ENCODE measurements at places on chromosomes 2 and 18. TPM values are rescaled to one million over a fixed set of nuclear protein-coding genes. Genes with fewer than 3 reads are reported as not detected.

GRCh38 chr2:201904538-201905420, 98.4 kb downstream of the CDK15 start:
- no peaks in the 10 kb centered on the region for H3K27me3 ChIP-seq
- H3K36me3 ChIP-seq = no peaks in the 10 kb centered on the region
- peak overlapping the region; percentile 64 for H3K4me3 ChIP-seq
- H3K4me1 ChIP-seq = peaks cover 91% of the 10 kb centered on the region
- peak overlapping the region; percentile 100 for H3K27ac ChIP-seq

DNA sequence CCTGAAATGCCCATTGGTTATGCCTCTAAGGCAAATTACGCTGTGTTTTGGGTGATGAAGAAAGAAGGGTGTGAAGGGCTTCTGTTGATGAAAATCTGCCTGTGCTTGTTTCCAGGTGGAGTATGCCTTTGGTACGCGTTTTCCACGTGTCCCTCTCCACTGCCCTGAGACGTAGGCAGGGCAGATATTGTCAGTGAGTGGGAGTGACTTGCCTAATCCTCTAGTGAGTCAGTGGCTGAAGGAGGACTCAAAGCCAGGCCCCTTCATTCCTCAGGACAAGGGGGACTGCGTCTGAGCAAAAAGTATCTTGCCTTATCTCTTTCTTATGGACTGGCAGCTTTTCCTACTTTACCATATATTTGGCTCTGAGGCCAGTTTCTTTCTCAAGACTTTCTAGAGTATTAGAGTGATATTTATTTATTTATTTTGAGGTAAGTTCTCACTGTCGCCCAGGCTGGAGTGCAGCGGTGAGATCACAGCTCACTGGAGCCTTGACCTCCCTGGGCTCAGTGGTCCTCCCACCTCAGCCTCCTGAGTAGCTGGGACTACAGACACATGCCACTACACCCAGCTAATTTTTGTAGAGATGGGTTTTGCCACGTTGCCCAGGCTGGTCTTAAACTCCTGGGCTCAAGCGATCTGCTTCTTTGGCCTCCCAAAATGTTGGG, 10.2 kb downstream of the RALB start:
- peaks cover 21% of the 10 kb centered on the region for H3K4me1 ChIP-seq
- H3K27ac ChIP-seq = no peak overlapping the region
- H3K27me3 ChIP-seq = no peaks in the 10 kb centered on the region
- no peak for DNase-seq
- H3K36me3 ChIP-seq = no peaks in the 10 kb centered on the region
- H3K4me3 ChIP-seq = no peak overlapping the region

DNA sequence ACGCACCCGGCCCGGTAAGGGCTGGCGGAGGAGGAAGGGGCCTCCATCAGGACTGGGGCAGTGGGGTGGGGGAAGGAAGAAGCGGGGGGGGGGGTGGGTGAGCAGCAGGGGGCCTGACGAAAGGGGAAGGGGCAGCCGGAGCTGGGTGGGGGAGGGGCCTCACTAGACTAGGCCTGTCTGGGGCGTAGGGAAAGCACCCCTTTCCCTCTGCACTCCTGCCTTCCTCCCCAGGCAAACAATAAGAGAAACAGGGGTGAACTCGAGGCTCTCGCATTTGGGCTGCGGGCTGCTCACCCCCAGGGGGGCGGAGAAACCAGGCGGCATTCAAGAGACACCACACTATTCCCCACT, 82.7 kb upstream of the POMC start:
- no peaks in the 10 kb centered on the region for H3K4me1 ChIP-seq
- no peaks in the 10 kb centered on the region for H3K27me3 ChIP-seq
- no peak for DNase-seq
- H3K27ac ChIP-seq = no peak overlapping the region
- no peaks in the 10 kb centered on the region for H3K36me3 ChIP-seq
- H3K4me3 ChIP-seq = no peak overlapping the region

DNA sequence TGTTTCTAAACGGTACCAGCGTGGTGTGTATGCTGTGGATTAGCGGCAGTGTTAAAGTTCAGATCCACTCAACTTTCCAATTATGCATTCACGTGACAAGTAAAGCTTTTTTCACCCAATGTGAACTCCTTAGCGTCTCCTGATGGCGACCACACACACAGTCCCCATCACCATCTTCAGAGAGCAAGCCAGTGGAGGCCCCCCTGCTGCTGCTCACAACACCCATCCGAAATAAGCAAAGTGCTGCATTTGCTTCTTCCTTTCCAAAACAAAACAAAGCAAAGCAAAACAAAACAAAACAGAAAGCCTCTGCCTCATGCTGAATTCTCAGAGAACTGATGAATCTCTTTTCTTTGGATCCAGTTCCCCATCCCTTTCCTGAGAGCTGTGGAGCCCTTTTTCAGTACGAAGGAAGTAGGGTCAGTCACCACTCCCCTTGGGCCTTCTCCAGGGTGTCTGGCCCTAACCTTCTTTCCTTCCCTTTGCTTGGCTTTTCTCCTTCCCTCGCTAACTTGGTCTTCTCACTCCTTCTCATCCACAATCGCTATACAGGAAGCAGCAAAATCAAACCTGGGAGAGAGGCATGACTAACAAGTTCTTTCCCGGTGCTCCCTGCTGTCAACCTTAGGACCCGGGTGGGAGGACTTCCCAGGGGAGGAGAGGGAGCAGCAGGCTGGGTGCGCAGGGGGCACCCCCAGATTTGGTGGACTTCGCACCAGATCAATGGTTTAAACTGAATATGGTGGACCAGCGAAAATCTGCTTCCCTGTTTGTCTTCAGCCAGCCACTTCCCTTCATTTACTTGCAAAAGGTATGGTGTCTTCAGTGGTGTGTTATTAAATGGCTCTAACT, 56.0 kb downstream of the NRP2 start:
- H3K27ac ChIP-seq = no peak overlapping the region
- no peaks in the 10 kb centered on the region for H3K36me3 ChIP-seq

- H3K4me1 ChIP-seq = no peaks in the 10 kb centered on the region
- no peaks in the 10 kb centered on the region for H3K27me3 ChIP-seq
- H3K36me3 ChIP-seq = no peaks in the 10 kb centered on the region
- no peak for DNase-seq
Observed at GRCh38 chr2:174259981-174260380, 11.6 kb upstream of the OLA1 start.

- no peaks in the 10 kb centered on the region for H3K27me3 ChIP-seq
- H3K36me3 ChIP-seq = no peaks in the 10 kb centered on the region
- no peak for DNase-seq
Observed at GRCh38 chr2:181111059-181111458, 130.7 kb downstream of the UBE2E3 start.

DNA sequence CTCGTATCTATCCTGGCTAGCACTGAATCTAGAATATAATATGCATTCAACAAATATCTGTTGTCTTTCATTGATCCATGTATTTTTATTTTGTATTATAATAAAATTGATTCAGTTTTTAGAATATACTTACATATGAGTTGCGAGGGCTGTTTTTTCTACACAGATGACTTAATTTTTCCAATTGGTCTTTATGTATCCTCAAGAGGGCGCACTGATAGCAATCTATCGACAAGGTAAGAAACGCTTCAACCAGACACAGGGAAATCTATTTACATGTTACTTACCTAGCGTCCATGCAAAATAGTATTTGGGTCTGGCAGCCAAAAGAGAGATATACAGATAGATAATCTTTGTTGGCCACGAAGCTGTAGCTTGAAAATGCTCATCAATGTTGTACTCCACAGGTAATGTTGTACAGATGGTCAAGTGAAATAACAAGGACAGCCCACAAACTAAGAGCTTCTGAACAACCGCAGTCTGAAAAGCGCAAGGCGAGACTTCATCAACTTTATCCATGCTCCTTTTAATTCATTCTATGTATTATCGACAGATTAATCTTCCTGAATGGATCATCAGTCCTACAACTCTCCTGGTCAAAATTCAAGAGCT, 35.5 kb upstream of the KIDINS220 start:
- H3K36me3 ChIP-seq = no peaks in the 10 kb centered on the region
- peaks cover 6% of the 10 kb centered on the region for H3K4me1 ChIP-seq

Gene RPRM
- total RNA-seq = not detected

Gene SERPINB8
- 4.1 TPM for total RNA-seq
